Stimulated activated CD4-positive, alpha-beta T cell treated with anti-CD3 and anti-CD28 coated beads, Interleukin-2, amount 100 ng/mL, for 48 hours (primary cell): ENCODE measurements at places on chromosomes 1 and 21.
A peak's percentile ranks its signal among the peaks of the same experiment; 100 is the strongest.

- no peak for DNase-seq
Observed at GRCh38 chr1:209444961-209445360, 138.6 kb upstream of the CAMK1G start.

- peak; percentile 82 for DNase-seq
Observed at GRCh38 chr1:23484253-23485001, 448 bp upstream of the ASAP3 start.

DNA sequence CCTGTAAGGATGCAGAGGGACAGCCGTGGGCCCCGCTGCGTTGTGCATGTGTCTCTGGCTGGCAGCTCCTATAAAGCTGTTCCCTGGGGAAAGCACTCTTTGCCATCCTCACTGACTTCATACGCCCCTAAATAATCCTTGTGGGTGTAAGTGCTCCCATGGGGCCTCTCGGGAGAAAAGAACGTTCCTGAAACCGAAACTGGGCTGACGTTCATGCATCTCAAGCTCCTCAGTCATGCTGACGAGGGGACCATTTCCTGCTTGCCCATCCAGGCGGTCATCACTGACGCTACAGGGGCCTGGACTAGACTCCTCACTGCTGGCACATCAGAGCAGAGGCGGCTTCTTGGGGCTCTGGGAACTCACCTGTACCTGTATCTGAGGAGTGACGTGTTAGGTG is 73.1 kb upstream of the USP24 start:
- no peak for DNase-seq

DNA sequence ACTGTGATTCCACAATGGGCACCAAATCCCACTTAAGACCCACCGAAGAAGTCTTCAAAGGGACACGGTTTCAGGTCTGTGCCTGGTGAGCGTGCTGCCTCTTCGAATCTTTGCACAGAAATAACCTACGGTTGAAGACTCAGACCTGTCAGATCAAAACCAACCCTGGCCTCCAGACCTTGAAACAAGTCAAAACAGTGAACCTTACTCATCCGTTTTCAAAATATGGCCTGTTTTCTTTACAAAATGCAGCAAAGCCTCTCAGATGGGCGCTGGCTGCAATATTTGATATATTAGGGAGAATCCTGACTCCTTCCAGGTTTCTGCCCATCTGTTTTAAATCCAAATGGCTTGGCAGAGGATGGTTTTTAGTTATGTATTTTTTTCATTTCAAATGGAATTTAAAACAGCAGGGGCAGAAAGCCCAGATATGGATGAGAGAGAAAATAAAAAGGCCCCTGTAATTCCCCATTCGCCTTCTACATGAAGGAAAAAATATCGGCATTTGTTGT is 14.0 kb downstream of the JUN start:
- DNase-seq, result no peak

DNA sequence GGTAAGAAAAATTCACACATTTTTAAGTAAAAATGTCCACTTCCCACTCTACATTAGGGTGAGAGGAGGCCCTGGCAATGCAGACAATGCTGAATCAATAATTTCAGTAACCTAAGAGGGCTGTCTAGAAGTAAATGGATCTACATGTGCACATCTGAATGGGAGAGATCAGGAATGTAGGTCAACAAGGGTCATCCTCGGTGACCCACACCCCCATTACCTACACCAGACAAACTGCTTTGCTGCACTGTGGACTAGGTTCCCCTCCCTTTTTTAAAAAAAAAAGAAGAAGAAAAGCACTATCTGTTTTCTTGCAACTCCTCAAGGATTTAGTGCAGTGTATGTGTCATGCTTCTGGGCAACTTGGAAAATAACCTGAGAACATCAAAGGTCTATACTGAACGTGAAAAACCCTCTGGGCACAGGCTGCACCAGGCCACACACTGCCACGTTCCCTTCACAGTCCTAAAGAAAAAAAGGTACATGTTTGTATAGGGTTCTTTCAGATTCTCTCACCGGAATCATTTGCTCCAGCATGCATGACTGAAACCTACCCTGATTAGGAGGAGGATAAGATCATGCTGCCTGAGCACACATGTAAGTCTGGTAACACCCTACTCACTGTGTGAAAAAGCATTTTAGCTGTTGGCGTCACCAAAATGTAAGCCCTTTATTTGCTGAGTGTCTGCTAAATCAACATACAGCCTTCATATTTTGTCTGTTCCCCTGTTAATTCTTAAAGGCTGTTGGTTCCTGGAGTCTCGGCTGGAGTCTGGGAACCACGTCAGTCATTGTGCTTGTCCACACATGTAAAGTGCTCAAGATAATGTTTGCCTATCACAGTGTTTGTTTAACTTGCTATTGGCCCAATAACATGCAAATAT is 341.0 kb downstream of the SMYD3 start:
- DNase-seq, result no peak
